ENCODE measurements at places on chromosomes 3 and 15.

DNA sequence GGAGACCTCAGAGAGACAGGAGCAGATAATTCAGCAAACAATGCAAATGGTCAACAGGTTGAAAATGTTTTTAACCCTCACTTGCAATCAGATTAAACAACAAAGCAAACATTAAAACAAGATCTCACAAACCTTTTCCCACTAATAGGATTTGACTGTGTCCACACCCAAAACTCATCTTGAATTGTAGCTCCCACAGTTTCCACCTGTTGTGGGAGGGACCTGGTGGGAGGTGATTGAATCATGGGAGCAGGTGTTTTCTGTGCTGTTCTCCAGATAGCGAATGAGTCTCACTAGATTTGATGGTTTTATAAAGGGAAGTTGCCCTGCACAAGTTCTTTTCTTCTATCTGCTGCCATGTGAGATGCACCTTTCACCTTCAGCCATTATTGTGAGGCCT is 1.3 kb upstream of the LYSMD4 start:
- DNase-seq: no peak

DNA sequence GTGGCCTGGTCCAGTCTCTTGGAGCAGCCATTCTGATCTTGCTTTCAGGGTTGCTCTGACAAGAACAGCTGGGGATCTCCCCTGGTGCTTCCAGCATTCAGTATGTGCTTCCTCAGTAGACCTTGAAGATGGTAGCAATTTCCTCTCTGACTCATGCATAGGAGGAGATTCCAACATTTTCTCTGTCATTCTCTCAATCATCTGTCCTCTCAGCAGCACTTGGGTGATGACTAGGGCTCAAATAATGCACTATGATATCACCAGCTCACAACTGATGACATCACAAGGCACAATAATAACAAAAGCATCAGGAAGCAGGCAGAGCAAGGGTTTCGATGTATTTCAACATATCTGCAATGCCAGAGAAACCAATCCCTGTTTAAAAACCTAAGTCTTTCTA is 52.7 kb downstream of the NFKBIZ start:
- no peak for DNase-seq

- DNase-seq: no peak
These were observed 116.7 kb upstream of the PROK2 start for GRCh38 chr3:71901645-71902044.

- no peak for DNase-seq
These were observed 450.2 kb downstream of the RBMS3 start for GRCh38 chr3:29731050-29731449.

DNA sequence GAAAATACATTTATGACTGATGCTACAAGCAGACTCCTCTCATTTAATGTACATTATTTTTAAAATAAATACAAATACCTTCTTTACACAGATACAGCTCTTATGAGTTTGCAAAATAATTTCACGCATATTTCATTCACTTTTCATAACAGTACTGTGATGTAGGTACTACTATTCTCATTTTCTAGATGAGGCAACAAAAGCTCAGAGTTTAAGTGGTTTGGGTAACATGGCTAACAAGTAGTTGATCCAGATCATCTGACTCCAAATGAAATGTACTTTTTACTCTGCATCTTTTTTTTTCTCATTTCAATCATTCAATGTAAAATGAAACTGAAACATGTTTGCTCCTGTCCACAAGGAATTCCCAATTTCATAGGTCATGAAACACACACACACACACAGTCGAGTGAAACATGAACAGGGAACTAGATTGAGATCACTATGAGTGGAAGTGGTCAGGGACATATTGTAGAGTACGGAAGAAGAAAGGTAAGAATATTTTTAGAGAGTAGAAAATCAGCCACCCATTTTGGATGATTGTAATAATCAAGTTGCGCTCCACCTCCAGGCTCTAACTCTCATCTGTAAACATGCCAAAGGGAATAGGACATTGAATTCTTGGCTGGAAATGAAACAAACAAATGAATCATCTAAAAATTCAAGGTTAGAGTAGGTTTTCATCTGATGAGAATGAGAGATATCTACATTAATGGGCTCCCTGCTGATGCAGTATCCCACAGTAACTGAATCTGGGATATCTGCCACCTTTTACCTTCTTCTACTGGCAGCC is 92.4 kb downstream of the CLDN1 start:
- no peak for DNase-seq

DNA sequence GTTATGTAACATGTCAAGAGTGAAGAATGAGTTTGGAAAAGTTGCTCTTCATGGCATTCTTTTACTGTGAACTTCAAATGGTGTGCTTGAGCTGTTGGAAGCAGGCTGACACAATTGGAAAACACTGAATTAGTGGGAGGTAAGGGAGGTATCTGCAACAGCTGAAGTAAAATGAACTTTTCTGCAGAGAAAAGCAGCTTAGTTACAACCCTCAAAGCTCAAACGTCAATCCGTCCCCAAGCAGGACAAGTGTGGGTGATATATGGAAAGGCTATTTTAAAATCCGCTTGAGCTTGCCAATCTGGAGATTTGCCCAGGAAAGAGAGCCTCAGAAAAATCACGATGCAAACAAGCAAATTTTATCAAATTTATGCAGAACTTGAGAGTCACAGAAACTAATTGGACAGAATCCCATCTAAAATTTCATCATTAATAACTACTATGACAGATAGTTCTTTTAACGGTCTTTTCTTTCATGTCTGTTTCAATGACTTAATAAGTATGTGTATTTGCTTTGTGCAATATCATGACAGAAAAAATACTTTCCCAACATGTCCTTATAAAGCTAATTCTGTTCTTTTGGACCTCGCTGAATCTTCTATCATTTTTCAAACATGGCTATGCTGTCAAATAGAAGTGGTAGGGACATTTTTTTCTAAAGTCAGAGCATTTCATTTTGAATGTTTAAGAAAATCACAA is 266.6 kb upstream of the SLITRK3 start:
- DNase-seq: no peak

DNA sequence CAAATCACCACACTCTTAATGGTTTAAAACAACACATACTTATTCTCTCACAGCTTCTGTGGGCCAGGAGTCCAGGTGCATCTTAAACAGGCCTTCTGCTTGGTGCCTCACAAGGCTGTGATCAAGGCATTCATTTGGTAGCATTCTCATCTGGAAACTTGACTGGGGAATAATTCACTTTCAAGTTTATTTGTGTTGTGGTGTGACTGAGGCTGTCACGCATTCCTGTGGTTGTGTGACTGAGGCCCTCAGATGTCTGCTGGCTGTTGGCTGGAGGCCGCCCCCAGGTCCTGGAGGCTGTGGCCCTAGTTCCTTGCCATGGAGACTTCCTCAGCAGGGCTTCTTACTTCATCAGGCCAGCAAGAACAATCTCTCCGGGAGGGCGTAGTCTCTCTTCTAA is 16.9 kb upstream of the FAM3D start:
- DNase-seq: no peak

DNA sequence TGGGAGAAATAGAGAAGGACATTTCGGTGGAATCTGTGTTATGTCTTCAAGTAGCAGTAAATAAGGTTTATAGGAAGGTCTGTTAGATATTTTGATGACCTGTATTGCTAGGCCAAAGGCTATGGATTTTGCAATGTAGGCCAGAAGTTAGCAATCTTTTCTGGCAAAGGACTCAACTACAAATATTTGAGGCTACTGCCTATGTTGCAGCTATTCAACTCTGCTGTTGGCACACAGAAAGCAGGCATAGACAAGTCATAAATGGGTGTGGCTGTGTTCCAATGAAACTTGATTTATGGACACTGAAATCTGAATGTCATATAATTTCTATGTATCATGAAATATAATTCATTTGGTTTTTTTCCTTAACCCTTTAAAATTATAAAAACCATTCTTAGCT is 438.7 kb upstream of the C2CD4B start:
- no peak for DNase-seq

- DNase-seq: no peak
These were observed 269.1 kb downstream of the RAP2B start for GRCh38 chr3:153431076-153431475.

Measured in stimulated activated CD8-positive, alpha-beta memory T cell treated with anti-CD3 and anti-CD28 coated beads, Interleukin-4, amount 100 ng/mL, for 1 hour (primary cell).